Right renal pelvis (tissue), 4 donors: ENCODE measurements at places on chromosomes 5 and 9.

- DNase-seq = no peak
Measured at GRCh38 chr9:128928624-128929023, 7.8 kb downstream of the PHYHD1 start.

- DNase-seq = no peak
Measured at GRCh38 chr5:17356551-17356950, 139.1 kb downstream of the BASP1 start.

DNA sequence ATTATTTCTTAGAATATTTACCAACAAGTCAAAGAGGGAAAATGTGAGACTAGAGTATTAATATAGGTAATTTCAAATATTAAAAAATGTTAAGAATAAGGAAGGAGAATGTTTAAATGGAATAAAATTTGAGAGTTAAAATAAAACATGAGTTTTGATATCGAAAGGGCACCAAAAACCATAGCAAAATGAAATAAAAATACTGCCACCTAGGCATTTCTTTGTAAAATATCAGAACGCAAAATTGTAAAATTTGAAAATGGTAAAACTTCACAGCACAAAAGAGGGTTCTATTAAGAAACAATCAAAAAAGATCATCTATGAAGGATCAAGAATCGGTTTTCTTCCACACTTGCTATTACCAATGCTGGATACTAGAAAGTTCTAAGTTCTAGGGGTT lies 418.3 kb downstream of the TAF11L14 start:
- DNase-seq = no peak

GRCh38 chr9:70805949-70806348 lies 315.5 kb downstream of the TRPM3 start:
- DNase-seq = no peak

DNA sequence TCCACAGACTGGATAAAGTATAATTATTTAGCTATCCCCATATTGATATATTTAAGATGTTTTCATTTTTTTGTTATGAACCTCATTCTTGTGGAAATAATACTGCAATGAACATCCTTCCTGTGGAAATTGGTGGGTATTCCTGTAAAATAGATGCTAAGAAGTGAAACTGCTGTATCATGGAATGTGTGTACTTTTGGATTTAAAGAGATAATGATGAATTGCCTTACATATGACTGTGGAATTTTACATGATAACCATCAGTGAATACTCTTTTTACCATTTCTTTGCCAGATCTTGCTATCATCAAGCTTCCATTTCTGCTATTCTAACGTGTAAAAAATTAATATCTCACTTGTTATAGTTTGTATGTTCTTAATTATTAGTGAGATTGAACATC lies 847.9 kb downstream of the EFNA5 start:
- no peak for DNase-seq

DNA sequence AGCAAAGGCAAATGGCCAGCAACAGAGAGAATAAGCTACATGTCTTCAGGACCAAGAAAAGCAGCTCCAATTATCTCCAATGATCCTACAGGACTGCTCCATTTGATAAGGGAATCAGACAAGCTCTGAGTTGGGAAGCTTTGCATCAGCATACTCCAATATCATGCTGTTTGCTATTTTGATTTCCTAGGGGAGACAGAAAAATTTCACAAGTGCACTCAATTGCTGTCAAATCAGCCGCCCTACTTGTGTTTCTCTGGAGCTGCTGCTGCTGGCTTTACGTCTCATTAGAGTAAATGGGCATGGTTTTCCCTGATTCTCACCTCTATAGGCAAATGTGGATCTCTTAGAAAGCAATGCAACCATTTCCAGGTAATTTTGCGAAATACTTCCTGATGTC lies 201.7 kb downstream of the PRELID2 start:
- DNase-seq = no peak

- no peak for DNase-seq
Measured at GRCh38 chr9:76610011-76610352, 151.0 kb downstream of the GCNT1 start.

DNA sequence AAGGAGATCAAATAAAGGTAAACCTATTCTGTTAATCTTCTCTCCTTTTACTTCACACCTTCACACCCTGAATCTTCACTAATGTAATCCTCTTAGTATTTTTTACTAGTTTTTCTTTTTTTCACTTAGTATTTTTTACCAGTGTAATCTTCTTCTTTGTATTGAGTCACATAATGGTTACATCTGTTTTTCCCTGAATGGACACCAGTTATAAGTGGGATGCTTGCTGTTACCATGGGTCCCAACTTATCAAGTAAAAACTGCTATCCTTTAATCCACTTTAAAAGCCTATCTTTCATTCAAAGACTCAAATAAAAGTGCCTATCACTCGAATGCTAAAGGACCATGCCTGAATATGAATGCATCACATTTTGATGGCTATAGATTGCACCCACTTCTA lies 15.1 kb downstream of the ZFAND5 start:
- DNase-seq = no peak

- no peak for DNase-seq
Measured at GRCh38 chr9:2210201-2210600, 195.1 kb downstream of the SMARCA2 start.

GRCh38 chr5:142870532-142871362 lies 100.6 kb downstream of the ARHGAP26 start:
- no peak for DNase-seq

DNA sequence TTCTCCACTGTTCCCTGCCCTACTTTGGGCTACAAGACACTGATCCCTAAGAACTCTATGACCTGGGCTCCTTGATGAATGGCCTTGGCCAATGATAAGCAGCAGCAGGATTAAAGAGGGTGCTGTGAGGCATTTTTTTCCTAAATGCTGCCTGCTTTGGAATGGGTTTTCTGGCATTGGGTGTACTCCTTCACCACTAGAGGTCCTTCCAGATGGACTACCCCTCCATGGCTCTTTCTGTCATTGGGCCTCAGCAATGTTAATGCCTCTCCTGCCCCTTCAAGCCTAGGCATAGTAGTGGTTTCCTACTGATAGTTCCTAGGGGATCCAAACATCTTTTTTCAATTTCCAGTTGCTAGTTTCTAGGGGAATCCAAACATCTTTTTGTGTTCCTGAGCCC lies 319.3 kb upstream of the RPS23 start:
- no peak for DNase-seq

DNA sequence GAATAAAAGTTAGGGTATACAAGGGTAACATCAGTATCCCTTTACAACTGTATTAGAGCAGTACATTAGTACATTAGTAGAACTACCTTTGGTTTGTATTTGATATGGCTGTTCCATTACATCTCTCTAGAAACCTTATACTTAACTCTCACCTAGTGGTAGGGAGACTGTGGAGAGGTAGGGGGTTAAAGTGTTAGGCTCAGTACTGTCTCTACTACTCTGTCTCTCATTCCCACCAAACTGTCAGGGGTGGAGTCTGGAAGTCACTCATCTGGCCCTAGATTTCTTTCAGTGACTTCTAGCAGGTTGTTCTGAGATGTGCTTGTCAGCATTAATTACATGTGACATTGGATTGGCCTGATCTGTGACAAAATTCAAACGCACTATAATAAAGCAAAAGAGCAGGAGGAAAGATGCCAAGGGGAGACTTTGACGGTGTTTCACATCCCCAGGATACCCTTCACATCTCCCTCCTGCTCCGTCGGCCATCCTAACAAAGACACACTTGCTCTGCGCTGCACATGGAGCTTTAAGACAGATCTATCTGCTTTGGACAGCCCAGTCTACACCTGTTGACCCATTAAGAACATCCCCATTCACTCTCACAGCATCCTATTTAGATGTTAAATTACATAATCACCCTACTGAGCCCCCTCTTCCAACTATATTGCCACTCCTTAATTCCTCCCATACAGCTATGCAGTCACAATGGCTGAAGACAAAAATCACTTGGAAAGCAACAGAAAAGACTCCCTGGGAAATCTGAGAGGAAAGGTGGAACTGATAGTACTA lies 1043.0 kb upstream of the DMAC1 start:
- no peak for DNase-seq

DNA sequence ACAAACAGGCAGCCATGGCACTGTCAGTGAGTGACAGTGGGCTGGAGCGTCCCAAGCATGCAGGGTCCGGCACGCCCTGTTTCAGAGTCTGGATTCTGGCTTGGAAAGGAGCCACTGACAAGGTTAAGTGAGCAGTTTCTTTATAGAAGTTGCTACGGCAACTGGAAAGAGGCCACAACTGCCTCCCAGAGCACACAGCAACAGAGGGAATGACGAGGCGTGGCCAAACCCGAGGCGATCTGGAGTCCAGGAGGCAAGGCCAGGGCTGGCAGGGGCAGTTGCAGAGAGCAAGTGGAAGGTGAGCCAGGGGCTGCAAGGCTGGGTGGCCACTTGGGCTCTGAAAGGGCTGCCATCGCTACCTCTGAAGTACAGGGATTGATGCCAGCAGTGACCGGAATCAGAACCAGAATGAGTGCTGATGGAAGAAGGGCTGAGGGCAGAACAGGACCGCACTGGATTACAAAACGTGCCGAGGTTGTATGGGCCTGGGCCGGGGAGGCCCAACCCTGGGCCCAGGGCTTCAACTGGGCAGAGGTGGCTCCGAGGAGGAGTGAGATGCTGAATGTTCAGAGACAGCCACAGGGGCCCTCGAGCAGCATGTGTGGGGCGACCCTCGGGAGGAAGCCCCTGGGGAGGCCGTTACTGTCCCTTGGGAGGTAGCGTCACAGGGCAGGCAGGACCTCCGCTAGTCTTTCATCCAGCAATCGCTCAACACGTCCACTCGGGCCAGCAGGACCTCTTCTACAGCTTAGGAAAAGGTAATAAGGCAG lies 4.6 kb downstream of the MRPL41 start:
- DNase-seq = no peak

DNA sequence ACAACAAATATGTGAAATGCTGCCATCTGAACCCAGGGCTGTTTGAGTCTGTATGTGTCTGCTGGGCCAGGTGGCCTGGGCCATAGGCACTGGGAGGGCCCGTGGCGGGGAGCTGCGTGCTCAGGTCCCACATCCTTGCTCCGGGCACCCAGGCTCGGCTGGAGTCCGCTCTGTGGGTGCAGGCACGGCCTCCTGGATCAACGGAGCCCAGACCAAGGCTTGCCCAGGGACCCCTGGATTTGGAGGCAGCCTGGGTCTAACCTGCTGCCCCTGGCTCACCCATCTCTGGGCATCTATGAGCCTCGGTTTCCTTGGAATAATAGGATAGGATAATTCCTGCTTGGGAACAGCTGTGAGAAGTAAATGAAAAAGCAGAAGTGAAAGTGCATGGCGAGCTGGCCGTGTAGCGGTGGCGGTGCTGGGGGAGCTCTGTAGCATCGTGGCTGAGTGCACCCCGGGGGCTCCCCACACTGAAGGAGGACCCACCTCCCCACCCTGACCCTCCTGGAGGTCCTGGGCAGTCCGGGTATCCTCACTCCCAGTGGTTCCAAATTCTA lies 1.2 kb downstream of the CDHR2 start:
- DNase-seq = no peak

- no peak for DNase-seq
Measured at GRCh38 chr5:131384616-131385214, 120.9 kb downstream of the CDC42SE2 start.

DNA sequence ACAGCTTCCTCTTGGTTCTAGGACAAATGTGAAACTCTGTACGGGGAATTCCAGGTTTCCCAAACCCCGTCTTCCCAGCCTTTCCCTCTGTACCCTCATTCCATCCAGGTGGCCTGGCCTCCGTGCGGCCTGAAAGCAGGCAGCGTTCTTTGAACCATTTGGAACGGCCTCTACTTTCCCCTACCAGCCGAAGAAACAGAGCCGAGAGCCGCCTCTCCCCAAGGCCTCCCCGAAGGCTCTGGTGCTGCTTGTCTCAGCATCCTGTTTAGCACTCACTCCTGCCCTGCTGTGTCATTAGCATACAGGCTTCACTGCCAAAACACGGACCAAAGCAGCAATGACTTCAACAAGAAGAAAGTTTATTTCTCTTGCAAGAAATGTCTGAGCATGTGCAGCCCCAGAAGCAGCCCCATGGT lies 137.7 kb downstream of the HSD17B3 start:
- DNase-seq = no peak

DNA sequence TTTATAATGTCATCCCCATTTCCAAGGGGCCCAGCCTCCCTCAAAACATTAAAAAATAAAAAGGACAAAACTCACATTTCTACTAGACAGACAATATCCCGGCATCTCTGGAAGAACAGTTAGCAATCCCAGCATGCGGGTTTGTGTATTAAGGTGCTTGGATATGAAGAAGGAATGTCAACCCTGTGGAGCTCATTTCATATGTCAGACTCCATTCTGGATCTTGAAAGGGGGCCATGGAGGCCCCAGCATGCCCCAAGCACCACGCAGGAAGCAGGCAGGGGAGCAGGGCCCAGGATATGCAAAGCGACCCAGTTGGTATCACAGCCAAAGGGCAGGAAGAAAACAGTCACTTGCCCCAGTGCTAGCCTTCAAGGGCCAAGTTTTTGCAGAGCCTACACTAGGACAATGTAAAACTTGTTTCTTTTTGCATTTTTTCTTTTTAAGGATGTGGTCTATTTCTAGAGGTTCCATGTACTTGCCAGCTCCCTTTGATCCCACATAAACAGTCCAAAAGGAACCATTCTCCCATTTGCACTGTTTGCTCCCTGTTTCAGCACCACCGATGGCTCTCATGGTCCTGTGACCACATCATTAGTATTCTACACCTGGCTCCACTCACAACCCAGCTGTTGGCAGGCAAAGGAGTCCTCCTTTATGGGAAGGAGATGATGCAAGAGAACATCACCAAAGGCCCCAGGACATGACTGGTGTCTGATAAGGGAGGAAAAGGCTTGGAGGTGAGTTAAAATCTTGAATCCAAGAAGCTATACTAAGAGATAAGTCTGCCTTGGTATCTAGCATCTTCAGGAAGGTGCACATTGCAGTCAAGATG lies 58.3 kb downstream of the FGF1 start:
- DNase-seq = no peak

- DNase-seq = no peak
Measured at GRCh38 chr5:75567710-75568109, 43.5 kb upstream of the ANKDD1B start.

DNA sequence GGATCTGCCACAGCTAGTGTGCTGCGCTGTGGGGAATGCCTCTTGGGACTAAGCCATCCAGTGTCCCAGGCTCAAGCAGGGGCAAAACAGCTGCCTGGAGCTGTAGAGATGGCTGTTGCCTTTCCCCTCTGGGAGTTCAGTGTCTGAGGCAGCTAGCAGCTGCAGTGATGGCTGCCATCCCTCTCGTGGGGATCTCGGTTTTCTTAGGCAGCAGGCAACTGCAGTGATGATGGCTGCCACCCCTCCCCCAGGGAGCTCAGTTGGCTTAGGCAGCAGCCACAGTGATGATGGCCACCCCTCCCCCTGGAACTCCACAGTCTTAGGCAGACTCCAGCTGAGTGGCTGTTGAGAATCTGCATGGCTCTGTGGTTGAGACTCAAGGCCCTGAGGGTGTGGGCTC lies 1389.2 kb upstream of the NUDT12 start:
- DNase-seq = no peak
